Suppressor macrophage treated with lipopolysaccharide for 1 hour (primary cell): ENCODE measurements at places on chromosomes 3 and 15.

DNA sequence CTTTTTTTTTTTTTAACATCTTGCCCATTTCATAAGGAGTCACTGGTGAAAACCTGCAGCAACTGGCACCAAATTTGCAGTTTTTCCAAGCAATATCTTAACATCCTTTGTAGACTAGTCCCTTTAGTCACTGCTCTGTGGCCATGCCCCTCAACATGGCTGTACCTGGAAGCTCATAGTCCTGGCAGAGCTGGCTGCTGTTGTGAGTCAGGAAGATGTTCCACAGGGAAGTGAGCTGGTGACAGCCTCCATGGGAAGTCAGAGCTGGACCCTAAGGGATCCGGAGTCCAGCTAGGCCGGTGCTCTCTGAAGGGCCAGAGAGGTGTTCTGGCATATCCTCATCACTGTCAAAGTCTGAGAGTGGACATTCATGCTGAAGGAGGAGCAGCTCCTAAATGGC is 99.3 kb upstream of the ZBED2 start:
- DNase-seq: no peak

- DNase-seq: no peak
Observed at GRCh38 chr3:143991713-143992112, 20.1 kb downstream of the DIPK2A start.

DNA sequence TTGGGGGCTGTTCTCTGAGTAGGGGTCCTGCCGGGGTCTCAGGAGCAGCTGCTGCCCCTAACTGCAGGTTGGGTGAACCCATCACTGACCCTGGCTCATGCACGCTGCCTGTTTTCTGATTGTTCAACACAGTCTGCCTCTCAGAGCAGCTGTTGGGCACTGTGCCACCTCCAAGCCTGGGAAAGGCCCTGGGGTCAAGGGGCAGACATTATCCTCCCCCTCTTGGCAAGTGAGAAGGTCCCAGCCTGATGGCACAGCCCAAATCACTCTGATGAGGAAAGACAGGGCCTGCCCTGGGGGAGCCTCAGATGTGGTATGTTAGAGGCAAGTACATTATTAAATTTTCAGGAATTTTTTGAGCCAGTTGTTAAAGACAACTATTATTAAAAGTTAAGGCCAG is 14.1 kb upstream of the GNAT1 start:
- DNase-seq: no peak

DNA sequence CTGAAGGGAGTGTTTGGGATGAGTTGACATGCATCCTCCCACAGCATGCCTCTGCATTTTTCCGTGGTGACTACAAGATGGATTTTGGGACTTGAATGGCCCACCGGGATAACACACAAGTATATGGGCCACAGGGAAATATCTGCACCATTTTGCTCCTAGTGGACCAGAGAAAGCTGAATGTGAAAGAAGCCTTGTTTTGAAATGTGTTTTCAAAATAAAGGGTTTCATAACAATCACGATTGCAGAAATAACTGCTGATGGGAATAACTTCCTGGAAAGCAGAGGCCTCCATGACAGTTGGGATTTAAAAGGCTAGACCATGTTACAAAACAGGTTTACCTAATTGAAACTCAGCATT is 77.5 kb upstream of the PRR23C start:
- no peak for DNase-seq

DNA sequence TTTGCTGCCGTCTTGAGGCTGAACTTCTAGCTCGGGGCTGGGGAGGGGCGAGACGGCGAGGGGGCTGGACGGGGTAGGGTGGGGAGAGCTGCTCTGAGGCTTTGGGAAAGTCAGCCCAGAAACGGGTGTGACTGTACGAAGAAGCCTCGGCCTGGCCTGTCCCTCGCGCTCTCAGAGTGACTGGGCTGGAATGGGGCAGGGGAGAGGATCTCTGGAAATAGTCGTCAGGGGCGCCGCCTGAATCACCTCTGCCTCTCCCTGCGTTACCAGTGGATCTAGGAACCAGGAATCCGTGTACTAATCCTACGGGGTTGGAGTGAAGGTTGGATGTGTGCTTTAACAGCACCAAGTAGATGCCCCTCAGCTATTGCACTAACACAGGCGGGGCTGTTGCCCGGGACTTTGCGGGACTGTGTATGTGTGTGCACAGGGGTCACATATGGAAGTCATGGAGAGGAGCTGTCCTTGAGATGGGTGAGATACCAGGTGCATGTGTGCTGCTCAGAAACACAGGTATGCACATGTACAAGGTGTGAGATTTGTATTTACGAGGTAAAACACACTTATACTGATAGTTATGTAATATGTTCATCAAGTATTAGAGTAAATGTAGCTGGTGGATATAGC is 591 bp downstream of the FOXL2NB start:
- peak; percentile 10 for DNase-seq

DNA sequence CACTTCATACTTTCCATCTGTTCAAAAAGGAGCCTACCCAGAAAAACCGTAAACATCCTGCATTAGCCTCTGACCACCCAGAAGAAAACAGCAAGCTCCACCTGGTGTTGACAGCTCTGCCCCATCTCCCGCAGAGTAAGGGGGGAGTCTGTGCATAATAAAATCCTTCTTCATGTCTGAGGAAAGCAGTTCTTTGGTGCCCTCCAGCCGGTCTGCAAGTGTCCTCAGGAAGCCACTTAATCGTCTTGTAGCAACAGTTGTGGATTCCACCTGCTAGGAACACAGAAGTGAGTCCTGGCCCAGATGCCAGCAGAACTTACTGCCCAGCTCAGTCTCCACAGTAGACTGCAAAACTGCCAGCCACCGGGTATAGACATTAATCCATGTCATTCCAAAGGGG is 22.5 kb downstream of the RIOX2 start:
- DNase-seq: no peak

DNA sequence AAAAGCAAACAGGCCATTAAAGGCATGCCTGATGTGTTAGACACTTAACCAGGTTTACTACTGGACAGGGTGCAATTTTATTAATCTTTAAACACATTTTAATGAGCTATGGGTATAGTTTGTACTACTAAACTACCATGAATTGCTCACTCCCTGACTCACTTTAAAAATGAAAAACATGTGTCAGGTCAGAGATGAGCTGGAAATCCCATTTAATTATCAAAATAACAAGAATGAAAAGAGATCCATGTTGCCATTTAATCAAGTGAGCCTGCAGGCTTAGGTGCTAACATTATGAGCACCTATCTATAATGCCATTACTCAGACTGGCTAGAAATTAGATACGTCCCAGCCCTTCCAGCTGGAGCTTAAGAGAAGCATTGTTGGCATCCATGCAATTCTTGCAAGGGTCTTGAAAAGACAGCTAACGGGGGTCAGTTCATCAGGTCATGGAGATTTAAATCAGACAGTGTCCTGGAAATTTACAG is 224.4 kb downstream of the THRB start:
- DNase-seq: no peak
